ENCODE measurements at places on chromosomes 1 and 21.

DNA sequence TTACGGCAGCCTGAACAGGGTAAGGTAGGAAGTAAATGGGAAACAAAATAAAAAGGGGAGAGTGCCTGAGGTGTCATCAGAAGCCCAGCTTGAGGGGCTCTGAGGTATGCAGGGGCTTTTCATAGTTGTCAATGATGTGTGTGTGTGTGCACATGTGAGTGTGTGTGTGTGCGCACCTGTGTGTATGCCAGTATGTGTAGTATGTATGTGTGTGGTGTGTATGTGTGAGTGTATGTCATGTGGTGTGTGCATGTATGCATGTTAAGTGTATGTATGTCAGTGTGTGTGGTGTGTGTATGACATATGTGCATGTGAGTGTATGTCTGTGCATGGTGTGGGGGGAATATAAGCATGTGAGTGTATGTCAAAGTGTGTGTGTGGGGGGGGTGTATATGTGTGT, 184.1 kb downstream of the DSCAM start:
- DNase-seq, result no peak

GRCh38 chr1:53071167-53071865, 9.3 kb downstream of the PODN start:
- DNase-seq, result no peak

GRCh38 chr1:203968761-203969160, 104.2 kb upstream of the SOX13 start:
- DNase-seq, result no peak

DNA sequence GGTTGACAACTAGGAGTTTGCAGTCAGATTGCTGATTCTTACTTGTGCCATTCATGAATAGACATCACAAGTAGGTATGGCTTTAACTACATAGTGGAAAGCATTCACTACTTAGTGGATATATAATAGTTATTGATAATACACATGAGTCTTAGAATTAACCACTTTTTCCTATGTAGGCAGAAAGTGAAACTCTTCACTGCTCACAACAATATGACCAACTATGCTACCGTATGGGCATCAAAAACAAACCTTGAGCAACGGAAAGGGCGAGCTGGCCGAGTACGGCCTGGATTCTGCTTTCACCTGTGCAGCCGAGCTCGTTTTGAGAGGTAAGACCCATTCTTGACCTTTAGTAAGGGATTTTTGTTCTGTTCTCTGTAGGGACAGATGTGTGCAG, 38.7 kb downstream of the DHX9 start:
- no peak for DNase-seq

DNA sequence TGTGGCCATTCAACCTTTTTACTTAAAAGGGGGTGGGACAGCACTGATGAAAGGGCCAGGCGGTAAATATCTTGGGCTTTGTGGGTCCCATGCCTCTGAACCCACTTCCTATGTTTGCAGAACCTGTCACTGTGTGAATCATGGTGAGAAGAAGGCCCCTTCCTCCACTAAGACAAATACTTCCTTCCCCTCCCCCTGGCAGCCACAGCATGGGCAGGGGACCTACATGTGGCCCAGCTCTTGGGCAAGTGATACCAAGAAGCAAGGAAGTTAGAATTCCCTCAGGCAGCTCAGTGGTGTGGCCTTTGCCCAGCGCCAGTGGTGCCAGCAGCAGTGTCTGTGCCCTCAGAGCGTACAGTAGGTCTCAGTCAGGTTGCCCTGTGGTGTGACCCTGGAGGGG, 168.6 kb downstream of the TRIM33 start:
- no peak for DNase-seq

DNA sequence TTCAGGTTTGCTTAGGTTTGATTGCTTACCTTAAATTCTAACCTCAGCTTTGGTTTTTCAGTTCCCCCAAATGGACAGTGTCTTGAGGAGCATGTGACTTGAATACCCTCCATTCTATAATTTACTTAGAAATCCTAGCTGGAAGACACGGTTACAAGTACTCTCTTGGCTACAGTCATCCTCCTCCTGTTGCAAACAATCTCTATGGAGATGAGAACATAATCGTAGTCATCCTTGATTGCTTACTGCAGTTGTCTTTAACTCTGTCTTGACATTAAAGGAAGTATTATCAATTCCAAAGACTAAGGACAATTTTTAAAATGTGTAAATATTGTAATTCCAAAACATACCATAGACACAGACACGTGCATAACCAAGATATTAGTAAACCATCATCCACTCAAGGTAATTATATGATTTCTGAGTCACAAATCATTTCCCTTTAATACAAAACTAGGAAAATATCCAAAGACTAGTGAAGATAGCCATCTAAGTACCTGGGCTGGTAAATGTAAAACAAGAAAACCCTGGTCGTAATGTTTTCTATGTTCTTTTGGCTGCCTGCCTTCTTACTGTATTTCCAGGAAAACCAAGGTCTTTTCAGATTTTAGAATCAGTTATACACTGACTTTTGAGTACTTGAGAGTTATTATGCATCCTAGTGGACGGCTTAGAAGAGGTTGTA, 149.9 kb downstream of the CHRM3 start:
- DNase-seq, result no peak

DNA sequence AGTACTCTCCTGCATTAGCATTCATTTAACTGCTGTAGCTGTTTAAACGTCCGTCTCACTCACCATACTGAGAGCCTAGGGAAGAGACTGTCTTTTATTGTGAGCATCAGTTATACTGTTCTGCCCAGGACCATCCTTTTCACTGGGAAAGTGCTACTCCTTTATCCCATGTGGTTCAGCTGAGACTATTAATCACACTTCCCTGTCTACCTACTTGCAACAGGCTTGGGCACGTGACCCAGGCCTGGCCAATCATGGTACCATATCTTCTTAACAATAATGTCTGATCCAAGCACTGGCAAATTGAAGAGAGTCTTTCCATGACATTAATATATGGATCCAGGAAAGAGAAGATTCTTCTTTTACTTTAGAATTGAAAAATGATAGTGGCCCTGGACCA, 108.1 kb downstream of the TM2D1 start:
- no peak for DNase-seq

All from smooth muscle cell of the brain vasculature (primary cell).